ENCODE measurements at places on chromosomes 4 and X.

DNA sequence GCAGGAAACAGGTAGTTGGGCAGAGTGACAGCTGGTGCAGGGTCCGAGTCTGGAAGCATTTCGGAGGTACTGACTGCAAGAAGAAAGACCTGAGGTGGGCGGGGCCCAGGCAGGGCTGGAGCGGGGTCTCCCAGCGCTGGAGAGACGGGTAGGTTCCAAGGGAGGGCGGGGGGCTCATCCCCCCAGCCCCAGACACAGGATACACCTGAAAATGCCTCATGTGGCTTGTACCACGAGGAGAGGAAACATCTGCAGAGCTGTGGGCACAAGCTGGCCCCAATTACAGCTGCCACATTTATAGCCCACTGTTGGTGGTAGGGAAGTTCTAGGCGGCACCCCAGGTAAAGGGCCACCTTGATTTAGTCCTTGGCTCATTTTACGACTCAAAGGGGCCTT is 38.0 kb downstream of the ELF4 start:
- DNase-seq: no peak

- no peak for DNase-seq
Observed at GRCh38 chr4:95381843-95382580, 166.8 kb downstream of the UNC5C start.

GRCh38 chr4:1582227-1582626 is 101.9 kb downstream of the FAM53A start:
- DNase-seq: no peak

- DNase-seq: no peak
Observed at GRCh38 chr4:35506161-35506560, 738.2 kb downstream of the ARAP2 start.

DNA sequence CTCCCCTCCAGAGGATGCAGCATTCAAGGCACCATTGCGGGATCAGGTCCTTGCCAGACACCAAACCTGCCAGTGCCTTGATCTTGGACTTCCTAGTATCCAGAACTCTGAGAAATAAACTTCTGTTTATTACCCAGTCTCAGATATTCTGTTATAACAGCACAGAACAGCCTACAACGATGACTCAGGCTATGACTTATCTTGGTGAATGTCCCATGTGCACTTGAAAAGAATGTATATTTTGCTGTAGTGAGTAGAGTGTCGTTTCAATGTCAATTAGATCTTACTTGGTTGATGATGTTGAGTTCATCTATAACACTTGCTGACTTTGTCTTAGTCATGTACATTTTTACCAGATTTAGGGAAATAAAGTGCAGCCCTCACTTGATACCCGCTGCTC is 34.5 kb upstream of the PGRMC1 start:
- no peak for DNase-seq

GRCh38 chrX:154603438-154604430 is 15.3 kb downstream of the CTAG1B start:
- no peak for DNase-seq

DNA sequence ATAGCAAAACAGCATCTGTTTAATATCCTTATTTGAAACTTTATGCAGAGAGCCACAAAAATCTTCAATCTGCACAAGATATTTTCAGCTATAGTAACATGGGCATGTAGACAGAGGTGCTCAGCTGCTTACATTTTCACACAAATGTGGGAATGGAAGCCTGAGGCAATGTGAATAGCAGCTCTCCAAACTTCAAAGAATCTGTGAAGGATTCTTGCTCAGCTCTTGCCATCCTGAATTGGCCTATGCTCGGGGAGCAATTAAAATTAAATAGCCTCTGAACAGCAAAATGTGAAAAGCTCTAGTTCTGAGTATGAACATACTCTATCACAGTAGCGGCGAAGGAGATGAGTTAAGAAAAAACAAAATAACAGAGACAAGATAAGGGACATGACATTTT is 1523.8 kb downstream of the PCDH7 start:
- no peak for DNase-seq

DNA sequence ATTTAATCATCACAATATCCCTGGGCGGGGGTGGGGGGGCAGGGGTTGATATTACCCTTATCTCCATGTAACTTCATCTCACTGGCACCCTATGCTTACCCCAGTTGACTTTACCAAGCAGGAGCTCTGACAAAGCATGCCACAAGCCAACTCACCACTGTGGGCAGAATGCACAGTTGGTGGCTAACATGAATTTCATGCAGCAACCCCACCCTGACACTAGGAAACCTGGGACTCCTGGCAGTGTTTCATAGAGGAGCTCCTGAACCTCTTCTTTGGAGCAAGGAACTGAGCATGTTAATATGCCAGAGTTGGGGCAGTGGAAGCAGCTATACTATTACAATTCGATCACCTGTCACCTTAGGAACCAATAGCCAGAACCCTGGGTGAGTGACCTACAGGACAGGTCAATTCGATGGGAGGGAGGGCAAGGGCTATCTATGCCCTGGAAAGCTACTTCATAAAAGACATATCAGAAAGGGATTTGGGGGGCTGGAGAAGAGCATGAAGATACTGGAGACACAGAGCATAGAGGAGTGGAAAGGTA is 97.2 kb upstream of the ACSL4 start:
- DNase-seq: no peak

DNA sequence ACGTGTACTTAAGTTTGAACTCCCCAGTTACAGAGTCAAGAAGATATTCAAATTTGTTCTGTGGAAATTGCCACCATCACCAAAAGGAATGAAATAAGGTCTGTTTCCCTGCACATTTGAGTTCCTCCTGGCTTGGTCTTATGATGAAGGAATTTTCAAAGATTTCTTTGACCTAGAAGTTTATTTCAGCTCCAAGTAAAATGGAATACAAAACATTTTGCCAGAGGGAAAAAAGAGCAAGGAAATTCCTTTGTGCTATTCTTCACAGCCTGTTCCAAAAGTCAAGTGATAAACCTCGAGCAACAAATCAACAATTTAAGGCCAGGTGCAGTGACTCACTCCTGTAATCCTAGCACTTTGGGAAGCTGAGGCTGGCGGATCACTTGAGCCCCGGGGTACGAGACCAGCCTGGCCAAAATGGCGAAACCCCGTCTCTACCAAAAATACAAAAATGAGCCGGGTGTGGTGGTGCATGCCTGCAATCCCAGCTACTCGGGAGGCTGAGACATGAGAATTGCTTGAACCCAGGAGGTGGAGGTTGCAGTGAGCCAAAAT is 3.4 kb downstream of the NKRF start:
- no peak for DNase-seq
